ENCODE measurements at places on chromosomes 1 and 21. TPM values are rescaled to one million over a fixed set of nuclear protein-coding genes. Genes with fewer than 3 reads are reported as not detected.

The SLC25A34 gene
- total RNA-seq, result 0.56 TPM

The AMPD1 gene
- total RNA-seq, result not detected

GRCh38 chr1:171266930-171267329, 18.6 kb downstream of the FMO1 start:
- H3K4me1 ChIP-seq, result no peaks in the 10 kb centered on the region
- no peak for DNase-seq
- H3K36me3 ChIP-seq, result no peaks in the 10 kb centered on the region
- H3K27ac ChIP-seq, result no peak overlapping the region
- no peak overlapping the region for H3K4me3 ChIP-seq
- peaks cover 7% of the 10 kb centered on the region for H3K27me3 ChIP-seq

DNA sequence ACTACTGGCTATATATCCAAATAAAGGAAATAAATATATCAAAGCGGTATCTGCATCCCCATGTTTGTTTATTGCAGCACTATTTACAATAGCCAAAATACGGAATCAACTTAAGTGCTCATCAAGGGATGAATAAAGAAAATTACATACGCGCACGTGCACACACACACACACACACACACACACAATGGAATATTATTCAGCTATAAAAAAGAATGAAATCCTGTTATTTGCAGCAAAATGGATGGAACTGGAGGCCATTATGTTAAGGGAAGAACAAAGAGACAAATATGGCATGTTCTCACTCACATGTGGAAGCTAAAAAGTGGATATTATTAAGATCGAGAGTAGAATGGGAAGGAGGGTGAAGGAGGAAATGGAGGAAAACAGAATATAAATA, 20.2 kb downstream of the COPA start:
- no peaks in the 10 kb centered on the region for H3K27me3 ChIP-seq
- no peak overlapping the region for H3K27ac ChIP-seq
- peaks cover 11% of the 10 kb centered on the region for H3K4me1 ChIP-seq
- H3K36me3 ChIP-seq, result peaks cover 51% of the 10 kb centered on the region
- DNase-seq, result no peak
- H3K4me3 ChIP-seq, result no peak overlapping the region

GRCh38 chr1:66563094-66563800, 29.3 kb downstream of the SGIP1 start:
- DNase-seq, result no peak
- H3K36me3 ChIP-seq, result no peaks in the 10 kb centered on the region
- H3K27me3 ChIP-seq, result peaks cover 3% of the 10 kb centered on the region
- H3K4me1 ChIP-seq, result no peaks in the 10 kb centered on the region
- H3K27ac ChIP-seq, result no peak overlapping the region

GRCh38 chr21:42062236-42063022, 8.7 kb upstream of the UMODL1 start:
- peaks cover 44% of the 10 kb centered on the region for H3K4me1 ChIP-seq
- H3K4me3 ChIP-seq, result peak overlapping the region; percentile 71
- no peaks in the 10 kb centered on the region for H3K27me3 ChIP-seq
- H3K27ac ChIP-seq, result peak overlapping the region; percentile 95
- no peaks in the 10 kb centered on the region for H3K36me3 ChIP-seq

- no peak overlapping the region for H3K4me3 ChIP-seq
- no peak overlapping the region for H3K27ac ChIP-seq
- no peaks in the 10 kb centered on the region for H3K36me3 ChIP-seq
- no peaks in the 10 kb centered on the region for H3K4me1 ChIP-seq
- no peaks in the 10 kb centered on the region for H3K27me3 ChIP-seq
Observed at GRCh38 chr1:47781171-47781959, 215.8 kb downstream of the TRABD2B start.

DNA sequence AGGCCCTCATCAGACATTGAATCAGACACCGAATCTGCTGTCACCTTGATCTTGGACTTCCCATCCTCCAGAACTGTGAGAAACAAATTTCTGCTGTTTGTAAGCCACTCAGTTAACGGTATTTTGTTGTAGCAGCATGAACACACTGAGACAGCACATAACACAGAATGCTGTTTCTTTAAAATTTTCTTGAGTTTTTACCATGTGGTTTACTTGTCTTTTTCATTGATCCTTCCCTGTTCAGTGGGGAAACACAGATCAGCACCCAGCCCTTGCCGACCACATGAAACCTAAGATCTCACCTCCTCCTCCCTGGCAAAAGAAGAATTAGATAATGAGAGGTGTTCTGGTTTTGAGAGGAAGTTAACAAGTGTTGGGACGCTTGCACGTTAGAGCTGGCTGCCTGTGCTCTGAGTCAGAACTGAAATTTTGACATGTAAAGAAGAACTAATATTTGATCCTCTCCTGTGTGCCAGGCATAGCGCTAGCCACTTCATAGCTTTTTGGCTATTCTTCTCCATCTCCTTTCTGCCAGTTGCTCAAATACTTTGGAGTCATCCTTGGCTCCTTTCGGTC, 179.6 kb downstream of the DHRS3 start:
- DNase-seq, result peak; percentile 85
- peak overlapping the region; percentile 96 for H3K27ac ChIP-seq
- H3K4me1 ChIP-seq, result peaks cover 92% of the 10 kb centered on the region
- H3K36me3 ChIP-seq, result peaks cover 77% of the 10 kb centered on the region
- no peak overlapping the region for H3K4me3 ChIP-seq

GRCh38 chr1:165686121-165686970, 12.0 kb downstream of the ALDH9A1 start:
- peak overlapping the region; percentile 61 for H3K27ac ChIP-seq
- peaks cover 29% of the 10 kb centered on the region for H3K4me1 ChIP-seq
- no peaks in the 10 kb centered on the region for H3K27me3 ChIP-seq
- no peak overlapping the region for H3K4me3 ChIP-seq
- H3K36me3 ChIP-seq, result peaks cover 58% of the 10 kb centered on the region

GRCh38 chr1:217253985-217254384, 376.9 kb downstream of the GPATCH2 start:
- H3K36me3 ChIP-seq, result no peaks in the 10 kb centered on the region
- no peaks in the 10 kb centered on the region for H3K27me3 ChIP-seq
- DNase-seq, result no peak
- no peaks in the 10 kb centered on the region for H3K4me1 ChIP-seq
- no peak overlapping the region for H3K4me3 ChIP-seq

DNA sequence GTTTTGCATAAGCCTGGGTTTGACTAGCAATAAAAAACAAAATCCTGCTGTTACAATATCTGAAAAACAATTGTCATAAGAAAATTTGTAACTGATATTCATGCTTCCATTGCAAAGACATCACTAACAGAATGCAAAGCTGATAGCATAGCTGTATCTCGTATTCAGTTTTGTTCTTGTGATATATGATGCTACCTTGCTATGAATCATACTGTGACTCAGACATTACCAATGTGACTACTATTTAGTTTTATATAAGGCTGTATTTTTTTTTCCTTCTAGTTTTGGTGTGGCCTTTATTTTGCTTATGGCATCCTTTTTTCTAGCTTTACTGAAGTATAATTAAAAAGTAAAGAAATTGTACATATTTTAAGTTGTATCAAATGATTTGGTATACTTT, 1381.8 kb downstream of the MRPL39 start:
- no peak overlapping the region for H3K27ac ChIP-seq
- no peaks in the 10 kb centered on the region for H3K27me3 ChIP-seq
- H3K4me3 ChIP-seq, result no peak overlapping the region
- no peaks in the 10 kb centered on the region for H3K4me1 ChIP-seq

- DNase-seq, result peak; percentile 50
- no peak overlapping the region for H3K4me3 ChIP-seq
- peaks cover 7% of the 10 kb centered on the region for H3K4me1 ChIP-seq
Observed at GRCh38 chr1:183310753-183311479, 107.3 kb downstream of the NMNAT2 start.

GRCh38 chr1:230280906-230281413, 145.2 kb downstream of the PGBD5 start:
- peaks cover 46% of the 10 kb centered on the region for H3K4me1 ChIP-seq
- no peak overlapping the region for H3K4me3 ChIP-seq
- DNase-seq, result no peak
- no peaks in the 10 kb centered on the region for H3K27me3 ChIP-seq
- H3K36me3 ChIP-seq, result peaks cover 34% of the 10 kb centered on the region

DNA sequence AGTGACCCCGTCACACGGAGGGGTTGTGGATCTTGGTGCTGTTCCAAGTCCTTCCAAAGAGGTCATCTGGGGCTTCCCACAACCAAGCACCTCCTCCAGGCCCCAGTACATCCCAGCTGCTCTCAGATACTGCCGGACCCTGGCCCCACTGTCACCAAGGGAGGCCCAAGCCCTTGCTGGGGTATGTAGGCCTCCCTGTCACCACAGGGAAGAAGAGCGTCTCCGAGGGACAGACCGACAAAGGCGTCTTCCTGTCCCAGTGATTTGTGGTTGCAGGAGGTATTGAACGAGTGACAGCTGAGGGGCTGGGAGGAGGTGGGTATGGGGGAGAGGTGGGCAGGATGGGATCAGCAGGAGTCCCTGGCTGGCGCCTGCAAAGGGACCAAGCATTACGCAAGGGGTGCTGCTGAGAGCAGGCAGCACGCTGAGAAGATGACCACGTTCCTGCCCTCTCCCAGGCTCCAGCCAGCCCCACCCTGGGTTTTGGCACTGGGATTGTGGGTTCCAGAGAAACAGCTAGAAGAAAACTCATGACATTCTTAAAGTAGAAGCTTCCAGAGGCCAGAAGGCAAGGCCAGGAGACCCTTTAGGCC, 29.7 kb downstream of the LRP8 start:
- H3K4me3 ChIP-seq, result no peak overlapping the region
- no peak overlapping the region for H3K27ac ChIP-seq
- no peak for DNase-seq
- H3K36me3 ChIP-seq, result peaks cover 3% of the 10 kb centered on the region
- H3K4me1 ChIP-seq, result peaks cover 31% of the 10 kb centered on the region

DNA sequence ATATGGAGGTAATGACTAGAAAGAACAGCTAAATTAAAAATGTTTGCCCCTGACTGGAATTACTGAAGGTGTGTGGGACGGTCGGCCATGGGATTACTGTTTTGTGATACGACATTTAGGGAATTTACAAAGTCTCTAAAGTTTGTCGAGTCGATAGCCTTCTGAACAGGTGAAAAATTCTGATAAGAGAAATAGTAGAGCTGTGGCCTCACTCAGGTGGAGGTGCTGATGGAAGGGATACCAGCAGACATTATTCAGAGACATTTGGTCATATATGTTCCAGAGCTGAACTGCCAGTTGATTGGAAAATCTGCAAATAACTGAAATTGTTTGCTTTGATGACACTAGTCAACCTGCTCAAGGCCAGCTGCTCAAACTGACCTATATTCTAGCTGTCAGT, 71.1 kb downstream of the ADCY10 start:
- no peaks in the 10 kb centered on the region for H3K4me1 ChIP-seq
- H3K27me3 ChIP-seq, result no peaks in the 10 kb centered on the region
- no peaks in the 10 kb centered on the region for H3K36me3 ChIP-seq

- no peak for DNase-seq
- no peak overlapping the region for H3K4me3 ChIP-seq
- no peak overlapping the region for H3K27ac ChIP-seq
- no peaks in the 10 kb centered on the region for H3K36me3 ChIP-seq
- H3K4me1 ChIP-seq, result no peaks in the 10 kb centered on the region
Observed at GRCh38 chr1:186799689-186800054, 29.1 kb upstream of the PLA2G4A start.

DNA sequence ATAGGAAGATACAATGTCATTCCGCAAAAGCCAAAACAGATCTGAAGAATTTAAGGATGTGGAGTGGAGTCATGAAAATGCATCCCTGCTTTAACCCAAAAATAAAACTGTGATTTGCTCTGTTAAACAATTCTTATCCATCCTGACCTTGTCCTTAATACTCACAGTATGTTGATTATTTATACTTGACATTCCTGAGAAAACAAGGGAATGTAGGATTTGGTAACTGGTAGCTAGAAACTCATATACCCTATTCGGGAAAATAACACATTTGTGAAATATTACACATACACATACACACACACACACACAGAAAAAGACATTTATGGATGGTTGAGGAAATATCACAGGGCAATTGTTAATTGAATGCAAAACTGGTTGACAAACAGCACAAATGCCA, 80.2 kb downstream of the FMN2 start:
- no peak overlapping the region for H3K27ac ChIP-seq
- no peaks in the 10 kb centered on the region for H3K36me3 ChIP-seq
- no peak for DNase-seq
- no peak overlapping the region for H3K4me3 ChIP-seq
- peaks cover 2% of the 10 kb centered on the region for H3K27me3 ChIP-seq
- H3K4me1 ChIP-seq, result no peaks in the 10 kb centered on the region

DNA sequence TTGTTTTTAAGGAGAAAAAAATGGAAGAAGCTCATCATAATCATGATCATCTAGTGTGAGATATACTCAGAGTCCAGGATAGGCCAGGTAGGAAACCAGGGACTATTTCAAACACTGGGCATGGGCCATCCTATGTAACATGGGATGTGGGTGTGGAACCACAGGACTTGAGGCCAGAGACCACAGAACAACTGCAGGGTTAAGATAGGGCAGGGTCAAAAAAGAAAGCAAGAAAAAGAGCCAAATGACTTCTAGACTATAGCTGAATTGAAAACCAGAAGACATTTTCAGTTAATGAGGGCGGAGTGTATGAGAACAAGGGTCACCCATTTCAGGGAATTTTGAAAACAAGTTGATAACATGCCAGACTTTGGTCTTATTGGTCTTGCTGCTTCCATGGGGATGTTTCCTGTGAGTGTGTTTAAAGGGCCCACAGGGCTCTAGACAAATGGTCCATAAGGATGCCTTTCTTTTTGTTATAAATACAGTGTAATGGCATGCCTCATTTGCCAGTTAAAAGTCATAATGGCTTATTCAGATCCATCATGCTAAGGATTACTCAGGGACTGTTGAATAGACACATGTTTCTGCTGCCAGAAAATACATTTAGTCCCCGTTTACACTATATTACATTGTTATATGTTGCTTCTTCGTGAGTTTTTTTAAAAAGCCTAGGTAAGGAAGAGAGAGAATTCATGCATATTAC, 182.0 kb upstream of the C21orf91 start:
- H3K27ac ChIP-seq, result no peak overlapping the region
- H3K4me3 ChIP-seq, result no peak overlapping the region
- DNase-seq, result no peak

DNA sequence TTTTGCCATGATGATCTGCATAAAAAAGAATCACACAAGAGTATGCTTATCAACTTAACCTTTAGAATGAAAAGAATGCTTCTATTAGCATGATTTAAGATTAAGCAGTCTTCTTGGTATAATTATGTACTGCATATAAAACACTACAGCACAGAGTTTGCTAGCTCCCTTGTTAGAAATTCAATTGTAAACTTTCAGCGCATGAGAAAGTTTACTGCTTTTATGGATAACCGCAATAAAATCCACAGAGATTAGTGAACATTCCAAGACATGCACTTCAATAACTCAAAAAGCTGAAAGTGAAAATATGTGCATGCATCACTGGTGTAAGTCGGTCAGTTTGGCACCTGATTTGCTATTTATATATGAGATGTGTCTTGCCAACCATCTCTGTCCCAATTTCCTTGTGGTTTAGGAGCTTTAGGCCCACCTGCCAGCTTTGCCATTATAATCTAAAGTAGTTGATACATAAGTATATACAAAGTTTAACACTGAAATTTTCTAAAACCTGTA, 16.9 kb downstream of the CCT8 start:
- peaks cover 50% of the 10 kb centered on the region for H3K36me3 ChIP-seq
- H3K4me3 ChIP-seq, result no peak overlapping the region
- H3K4me1 ChIP-seq, result peaks cover 1% of the 10 kb centered on the region
